Stimulated activated CD8-positive, alpha-beta memory T cell treated with anti-CD3 and anti-CD28 coated beads, Interleukin-15, amount 100 ng/mL, for 1 hour (primary cell): ENCODE measurements at places on chromosomes 2 and 18.

DNA sequence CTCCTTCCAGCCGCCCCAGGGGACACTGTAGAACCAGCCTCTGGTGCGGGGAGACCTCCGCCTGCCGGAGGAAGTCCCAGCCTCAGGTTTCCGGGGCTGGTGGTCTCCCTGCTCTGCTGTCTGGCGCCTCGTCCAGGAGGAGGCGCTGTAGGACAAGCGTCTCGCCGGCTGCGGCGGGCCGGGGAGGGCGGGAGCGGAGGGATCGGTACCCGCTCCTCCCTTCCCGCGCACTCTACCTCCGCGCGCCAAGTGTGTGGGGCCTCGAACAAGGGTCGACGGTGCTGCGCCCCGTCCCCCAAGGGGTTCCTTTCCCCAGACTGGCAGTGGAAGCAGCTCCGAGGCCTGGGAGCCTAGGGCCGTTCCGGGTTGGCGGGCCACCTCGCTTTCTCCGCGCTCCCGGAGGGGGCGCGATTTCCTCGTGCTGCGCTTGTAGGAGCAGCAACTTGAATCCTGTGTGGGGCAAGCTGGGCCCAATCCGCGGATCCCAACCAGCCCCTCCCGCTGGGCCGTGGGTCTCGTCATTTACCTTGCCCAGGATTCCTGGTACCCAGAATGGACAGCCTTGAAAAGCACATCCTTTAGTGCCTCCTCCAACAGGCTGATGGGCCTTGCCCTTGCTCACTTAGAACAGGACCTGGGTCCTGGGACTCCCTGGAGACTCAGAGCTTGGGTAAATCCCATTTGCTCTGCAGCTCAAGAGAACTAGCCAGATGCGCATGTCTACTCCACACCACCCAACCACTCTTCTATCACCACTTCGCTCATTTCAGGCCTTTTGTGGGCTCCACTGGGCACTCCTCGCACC, 10.6 kb upstream of the HOXD4 start:
- peak; percentile 20 for DNase-seq

DNA sequence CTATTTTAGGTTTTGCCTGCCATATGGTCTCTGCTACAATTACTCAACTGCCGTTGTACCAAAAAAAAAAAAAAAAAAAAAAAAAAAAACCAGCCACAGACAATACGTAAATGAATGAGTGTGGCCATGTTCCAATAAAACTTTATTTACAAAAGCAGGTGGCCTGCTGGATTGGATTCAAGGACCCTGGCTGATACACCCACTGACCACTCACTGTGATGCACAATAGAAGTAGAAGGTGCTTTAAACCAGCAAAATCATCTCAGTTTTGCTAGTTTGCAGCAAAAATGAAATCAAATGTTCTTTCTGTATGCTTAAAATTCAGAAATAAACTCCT, 137.4 kb downstream of the AKAIN1 start:
- DNase-seq, result no peak

- no peak for DNase-seq
Observed at GRCh38 chr2:179344970-179345369, 80.3 kb upstream of the SESTD1 start.

GRCh38 chr2:127638361-127639110, 7.4 kb upstream of the GPR17 start:
- no peak for DNase-seq

DNA sequence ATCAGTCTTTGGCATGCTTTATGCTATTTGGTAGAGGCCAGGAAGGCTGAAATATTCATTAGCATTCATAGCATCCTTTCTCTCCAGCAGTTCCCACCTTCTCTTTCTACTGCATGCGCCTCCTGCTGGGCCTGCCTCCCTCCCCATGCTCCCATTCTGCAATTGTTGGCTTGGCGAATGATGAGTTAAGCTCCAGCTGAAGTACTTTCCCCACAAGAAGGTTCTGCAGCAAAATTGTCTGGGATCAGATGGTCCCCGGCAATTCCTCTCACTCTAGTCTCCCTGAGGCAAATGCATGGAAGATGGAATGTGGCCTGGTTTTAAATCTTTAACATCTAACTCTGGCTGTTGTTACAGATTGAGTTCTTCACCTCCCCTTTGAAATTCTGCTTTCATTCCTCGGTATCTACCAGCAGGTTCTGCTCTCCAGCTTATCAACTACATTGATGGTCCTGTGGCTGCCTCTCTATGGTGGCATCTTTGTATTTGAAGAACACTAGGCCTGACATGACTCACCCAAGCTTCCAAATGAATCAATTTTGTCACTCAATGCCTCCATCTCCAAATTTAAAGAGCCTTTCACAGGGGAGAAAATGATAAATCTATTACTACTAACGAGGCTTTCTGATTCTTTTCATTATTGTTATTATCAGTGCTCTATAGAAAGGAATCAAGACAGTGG, 55.9 kb downstream of the KCTD18 start:
- no peak for DNase-seq

DNA sequence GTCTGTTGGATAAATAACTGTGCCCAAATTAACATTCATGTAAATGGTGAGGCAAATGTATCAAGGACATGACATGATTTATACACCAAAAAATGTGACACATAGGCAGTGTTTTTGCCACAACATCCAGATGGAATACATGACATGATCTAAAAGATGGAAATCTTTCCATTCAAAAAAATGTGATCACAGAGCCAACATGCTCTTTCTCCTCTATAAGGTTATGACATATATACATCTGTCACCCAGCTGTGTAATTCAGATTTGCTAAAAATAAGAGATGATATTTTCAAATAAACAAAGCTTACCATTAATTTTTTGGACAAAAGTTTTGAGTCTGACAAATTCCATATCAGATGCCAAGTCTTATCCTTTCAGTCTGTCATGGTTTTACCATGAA, 95.5 kb upstream of the COL3A1 start:
- no peak for DNase-seq

DNA sequence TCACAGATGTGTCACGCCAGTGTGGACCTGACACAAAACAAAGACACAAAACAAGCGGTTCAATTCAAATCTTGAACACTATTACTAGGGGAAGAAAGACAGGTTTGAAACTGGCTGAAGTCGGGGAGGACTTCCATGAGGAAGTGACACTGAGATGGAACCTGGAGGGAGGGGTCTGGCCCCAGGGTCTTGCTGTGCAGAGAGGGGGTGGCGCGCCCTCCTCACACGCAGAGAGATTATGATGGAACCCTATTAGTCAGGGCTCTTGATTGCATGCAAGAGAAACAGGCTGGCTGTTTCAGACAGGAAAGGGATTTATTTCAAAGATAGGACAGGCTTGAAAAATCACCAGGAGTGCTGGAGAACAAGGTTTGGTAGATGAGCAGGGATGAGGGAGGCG, 363.6 kb upstream of the HS6ST1 start:
- DNase-seq, result no peak

GRCh38 chr2:159456500-159457426, 159.6 kb downstream of the BAZ2B start:
- DNase-seq, result no peak

DNA sequence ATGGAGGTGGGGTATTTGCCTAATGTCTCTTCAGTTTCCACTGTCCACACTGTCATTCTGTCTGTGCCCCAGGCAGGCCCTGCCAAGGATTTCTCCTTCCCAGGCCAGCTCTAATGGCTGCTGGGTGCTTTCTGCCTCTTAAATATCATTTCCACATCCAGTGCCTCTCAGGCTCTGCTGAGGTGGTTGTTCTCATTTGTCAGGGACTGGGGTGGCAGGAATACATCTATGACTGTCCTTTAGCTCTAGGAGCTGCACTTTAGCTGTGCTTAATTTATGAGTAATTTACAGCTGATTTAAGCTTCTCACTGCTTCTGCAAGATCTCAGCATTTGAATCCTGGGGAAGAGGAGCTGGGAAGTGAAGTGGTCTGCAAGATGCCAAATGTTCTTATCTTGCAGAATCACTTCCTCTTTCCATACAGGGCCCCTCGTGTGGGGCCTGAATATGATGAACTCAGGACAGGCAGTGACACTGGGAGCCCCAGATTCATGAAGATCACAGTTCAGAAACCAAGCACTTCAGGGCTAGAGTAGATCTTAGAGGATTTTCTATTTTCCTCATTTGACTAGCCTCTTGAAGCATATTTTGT, 150.2 kb downstream of the FSHR start:
- no peak for DNase-seq

GRCh38 chr18:46449033-46449432, 208.0 kb downstream of the LOXHD1 start:
- DNase-seq, result no peak

- DNase-seq, result no peak
Observed at GRCh38 chr18:79274823-79275222, 120.9 kb upstream of the NFATC1 start.

DNA sequence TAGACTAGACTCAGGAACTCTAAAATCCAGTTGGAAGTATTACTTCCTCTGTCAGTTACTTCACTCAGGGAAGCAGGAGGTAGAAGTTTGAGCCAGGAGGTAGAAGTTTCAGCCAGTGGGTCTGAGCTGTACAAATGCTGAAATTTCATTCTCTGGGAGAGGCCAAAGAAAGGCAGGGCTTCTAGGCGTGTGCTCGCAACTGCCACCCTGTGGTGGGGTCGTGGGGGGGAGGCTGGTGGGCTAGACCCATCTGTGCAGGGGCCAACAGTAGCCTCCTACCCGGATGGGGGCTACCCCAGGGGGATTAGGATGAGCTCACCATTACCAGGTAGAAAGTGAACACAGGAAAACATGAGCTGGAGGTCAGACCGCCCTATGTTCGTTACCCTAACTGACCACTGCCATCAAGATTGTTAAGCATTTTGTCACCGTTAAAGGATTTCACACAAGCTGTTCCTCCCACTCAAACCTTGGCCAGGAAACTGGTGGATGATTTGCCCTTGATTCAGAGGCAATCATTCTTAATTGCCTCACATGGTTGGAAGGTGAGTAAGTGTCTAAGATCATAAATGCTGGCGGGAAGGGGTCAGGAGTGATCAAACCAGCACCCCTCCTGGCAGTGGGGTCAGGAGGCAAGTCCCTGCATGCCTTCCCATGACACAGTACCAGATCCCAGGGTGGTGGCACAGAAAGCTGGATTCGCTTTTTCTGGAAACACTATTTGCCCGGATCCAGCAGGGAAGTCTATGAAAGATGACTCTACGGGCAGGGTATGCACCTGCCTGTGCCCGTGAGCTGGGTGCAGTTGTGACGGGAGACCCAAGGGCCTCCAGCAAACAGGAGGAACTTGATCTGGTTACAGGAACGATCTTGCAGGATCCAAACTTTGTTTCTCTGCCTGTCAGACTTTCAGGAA, 5.2 kb upstream of the FHL2 start:
- no peak for DNase-seq

DNA sequence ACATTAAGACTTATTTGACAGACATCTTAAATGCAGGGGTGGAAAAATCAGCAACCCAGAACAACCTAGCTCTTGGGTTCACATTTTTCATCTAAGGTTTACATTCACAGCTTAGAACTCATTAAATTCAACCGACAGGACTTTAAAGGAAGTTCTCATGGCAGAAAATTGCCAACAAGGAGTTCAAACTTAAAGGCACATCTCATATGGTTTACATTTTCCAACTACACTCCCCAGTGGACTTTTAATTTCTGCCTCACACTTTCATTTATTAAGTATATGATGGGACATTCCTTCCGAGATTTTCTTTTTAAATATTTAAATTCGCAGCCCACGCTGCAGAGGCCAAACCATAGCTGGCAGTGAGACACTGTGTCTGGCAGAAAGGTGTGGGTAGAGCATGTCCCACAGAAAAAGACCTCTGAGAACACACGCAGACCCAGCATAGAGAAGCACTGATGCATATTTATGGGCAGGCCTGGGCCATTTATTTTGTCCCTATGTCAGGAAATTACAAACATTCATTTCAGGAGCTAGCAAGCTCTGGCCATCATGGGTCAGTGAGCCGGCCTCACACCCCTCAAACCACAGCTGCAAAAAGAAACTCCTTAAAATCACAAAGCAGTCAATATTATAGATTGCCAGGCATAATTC, 46.3 kb downstream of the STK39 start:
- DNase-seq, result no peak

GRCh38 chr18:9513971-9514512, 38.7 kb downstream of the RALBP1 start:
- no peak for DNase-seq

- DNase-seq, result no peak
Observed at GRCh38 chr18:53360501-53361443, 863.7 kb downstream of the MBD2 start.
